ENCODE measurements at places on chromosomes 11 and 22.

DNA sequence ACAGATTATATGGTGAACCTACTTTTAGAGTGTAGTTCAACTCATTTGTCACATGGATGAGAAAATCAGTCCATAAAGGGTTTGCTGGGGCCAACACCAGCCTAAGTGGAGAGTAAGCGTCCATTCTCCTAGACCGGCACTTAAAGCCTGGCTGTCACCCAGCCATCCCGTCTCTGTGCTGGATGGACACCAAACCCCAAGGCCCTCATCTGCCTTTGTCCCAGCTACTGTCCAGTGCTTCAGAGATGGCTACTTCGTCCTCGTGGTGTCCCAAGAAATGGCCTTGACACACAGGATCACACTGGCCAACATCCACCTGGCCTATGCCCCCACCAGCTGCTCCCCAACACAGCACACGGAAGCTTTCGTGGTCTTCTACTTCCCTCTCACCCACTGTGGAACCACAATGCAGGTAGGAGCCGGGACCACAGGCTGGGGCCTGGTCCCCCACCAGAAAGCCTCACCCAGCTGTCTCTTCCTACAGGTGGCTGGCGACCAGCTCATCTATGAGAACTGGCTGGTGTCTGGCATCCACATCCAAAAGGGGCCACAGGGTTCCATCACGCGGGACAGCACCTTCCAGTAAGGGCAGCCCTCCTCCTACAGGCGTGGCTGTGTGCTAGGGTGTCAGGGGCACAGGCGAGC is 3.5 kb downstream of the ZP1 start:
- DNase-seq: no peak

DNA sequence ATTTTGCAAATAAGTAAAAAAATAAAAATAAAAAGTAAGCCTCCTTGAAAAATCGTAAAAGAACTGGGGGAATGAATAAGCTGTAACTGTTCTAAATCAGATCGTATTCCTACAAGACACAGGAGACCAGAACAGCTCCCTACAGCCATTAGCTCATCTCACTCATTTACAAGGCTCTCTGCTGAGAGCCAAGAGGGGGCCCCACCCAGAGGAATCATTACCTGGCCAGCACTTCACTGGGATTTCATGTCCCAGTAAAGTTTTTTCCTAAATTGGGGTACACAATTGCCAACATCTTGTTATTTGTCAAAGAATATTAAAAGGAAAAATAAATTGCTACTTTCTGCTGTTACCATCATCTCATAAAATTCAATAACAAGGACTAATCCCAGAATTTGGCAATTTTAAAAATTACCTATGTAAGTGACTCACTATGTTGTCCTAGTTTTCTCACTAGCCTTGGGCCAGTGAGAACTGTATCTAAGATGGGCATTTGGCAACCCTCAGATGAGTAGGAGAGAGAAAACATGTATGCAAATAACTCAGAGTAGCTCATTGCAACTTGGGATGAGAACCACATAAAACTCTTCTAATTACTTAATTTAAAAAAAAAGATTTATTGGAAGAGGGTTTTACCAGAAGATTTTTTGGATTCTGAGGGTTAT is 18.4 kb upstream of the SMTN start:
- no peak for DNase-seq

DNA sequence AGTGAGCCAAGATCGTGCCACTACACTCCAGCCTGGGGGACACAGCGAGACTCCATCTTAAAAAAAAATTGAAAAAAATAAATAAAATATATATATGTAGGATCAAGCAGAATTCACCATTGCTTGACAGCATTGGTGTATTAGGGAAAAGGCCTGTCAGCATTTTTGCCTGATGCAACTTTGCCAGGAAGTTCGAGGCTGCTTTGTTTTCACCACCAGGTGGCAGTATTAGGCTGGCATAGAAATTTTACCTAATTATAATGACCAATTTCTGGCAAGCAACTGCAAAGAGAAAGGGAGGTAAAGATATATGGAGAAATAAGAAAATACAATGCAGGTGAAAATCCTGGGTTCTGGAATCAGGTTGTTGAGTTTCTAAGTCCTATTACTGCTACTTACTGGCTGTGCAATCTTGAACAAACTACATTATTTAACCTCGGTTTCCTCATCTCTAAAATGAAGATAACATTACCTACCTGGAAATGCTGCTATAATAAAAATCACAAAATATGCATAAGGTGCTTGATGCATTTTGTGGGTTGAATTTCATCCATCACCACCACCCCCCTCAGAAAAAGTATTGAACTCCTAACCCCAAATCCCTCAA is 24.7 kb downstream of the LAYN start:
- peak; percentile 62 for DNase-seq

- DNase-seq: no peak
Observed at GRCh38 chr22:49525801-49526535, 301.7 kb downstream of the BRD1 start.

- no peak for DNase-seq
Observed at GRCh38 chr11:112599856-112600533, 339.3 kb upstream of the PLET1 start.

- DNase-seq: no peak
Observed at GRCh38 chr11:60766547-60766946, 9.9 kb downstream of the MS4A15 start.

GRCh38 chr11:22539821-22540256 is 85.8 kb downstream of the FANCF start:
- no peak for DNase-seq

DNA sequence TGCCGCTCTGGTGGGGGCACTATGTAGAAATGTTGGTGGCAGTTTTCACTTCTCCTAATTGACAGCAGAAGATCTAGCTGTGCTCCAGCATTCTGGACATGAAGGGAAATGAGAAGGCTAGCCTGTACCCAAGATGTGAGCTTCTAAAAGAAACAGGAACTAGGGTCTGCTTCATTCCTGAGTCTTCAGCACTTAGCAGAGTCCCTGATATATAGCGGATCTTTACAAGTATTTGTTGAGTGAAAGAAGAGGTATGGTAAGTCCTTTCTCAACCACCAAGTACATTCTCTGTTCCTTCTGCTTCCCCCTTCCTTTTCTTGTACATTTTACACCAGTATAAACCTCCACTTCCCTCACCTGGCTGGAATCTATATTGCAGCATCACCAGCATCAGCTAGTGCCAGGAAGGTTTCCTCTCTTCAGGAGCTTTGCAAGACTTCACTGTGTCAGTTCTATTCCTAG is 408.3 kb upstream of the CADM1 start:
- no peak for DNase-seq

DNA sequence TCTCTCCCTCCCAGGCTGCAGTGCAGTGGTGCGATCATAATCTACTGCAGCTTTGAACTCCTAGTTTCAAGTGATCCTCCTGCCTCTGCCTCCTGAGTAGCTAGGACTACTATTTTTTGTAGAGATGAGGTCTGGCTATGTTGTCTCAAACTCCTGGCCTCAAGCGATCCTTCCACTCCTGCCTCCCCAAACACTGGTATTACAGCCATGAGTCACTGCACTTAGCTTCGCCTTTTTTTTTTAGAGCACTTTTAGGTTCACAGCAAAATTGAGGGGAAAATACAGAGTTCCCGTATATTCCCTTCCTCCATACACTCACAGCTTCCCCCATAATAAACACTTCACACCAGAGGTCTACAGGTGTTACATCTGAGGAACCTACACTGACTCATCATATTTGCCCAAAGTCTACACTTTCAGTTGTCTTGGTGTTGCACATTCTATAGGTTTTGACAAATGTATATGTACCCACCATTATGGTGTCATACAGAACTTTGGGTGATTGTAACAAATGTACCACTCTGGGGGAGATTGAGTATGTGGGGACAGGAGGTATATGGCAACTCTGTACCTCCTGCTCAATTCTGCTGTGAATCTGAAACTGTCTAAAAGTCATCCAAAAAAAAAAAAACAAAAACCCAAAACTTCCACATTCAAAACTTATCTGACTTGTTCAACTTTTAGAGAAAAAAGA is 11.3 kb upstream of the SLC37A4 start:
- no peak for DNase-seq

DNA sequence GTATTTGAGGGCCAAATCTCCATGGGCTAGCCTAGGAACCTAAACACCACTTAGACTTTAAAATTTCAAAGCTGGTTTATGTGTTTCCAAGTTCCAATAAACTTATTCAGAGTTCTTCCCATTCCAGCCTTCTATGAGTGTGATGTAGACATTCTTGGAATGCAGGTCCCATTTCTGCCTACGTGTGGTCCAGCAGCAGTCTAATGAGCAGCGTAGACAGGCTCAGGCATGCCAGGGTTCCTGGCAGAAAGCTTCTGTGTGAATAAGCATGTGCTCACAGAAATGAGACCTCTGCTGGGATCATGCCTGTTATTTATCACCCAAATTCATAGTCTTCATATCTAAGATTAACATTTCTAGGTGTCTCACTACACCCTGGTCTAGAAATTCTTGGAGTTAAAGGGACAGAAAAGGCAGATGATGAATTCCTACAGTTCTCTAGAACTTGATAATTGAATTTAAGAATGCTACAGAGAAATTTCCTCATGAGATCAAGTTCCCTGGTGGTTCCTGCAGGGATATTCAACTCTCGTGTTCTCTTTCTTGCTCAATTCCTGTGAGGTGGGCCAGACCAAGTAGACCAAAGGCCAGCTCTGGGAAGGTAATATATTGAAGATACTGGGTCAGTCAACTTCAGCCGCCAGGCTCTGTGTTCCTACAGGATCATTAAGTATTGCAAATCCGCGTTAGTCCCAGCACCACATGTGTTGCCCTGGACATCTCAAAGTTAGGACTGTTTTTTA is 17.6 kb downstream of the RNF185 start:
- DNase-seq: no peak

DNA sequence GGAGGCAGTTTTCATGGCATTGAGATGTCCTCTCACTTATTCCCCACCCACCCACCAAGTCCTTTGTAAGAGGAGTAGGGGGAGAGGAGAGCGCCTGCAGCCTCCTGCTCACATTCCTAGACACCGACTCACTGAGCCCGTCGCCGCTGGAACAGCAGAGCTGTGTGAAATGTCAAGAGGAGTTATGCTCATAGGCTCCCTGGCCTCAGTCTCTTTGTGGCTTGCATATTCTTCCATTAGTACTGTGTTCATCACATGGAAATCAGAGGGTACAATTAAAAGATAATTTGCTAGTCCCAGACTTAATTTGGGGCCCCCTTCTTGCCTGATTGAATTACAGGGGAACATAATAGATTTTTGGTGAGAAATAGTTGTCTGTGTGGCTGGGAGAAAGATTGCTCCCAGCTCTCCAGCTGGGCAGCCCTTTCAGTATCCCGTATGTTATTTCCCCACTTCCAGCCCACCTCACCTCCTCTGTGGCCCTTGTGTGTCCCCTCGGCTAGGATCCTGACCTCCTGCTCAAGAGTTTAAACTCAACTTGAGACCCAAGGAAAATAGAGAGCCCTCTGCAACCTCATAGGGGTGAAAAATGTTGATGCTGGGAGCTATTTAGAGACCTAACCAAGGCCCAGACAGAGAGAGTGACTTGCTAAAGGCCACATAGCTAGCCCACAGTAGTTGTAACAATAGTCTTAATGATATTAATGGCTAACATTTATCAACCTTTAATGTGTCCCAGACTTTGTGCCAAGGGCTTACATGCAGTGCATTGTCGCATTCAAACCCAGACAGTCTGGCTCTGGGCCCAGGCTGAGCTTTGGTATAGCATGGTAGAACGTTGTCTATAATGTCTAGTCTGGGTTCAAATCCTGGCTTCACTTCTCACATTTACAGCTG is 32.2 kb downstream of the LIMK2 start:
- DNase-seq: no peak

GRCh38 chr11:94888204-94888603 is 85.2 kb downstream of the CWC15 start:
- no peak for DNase-seq

DNA sequence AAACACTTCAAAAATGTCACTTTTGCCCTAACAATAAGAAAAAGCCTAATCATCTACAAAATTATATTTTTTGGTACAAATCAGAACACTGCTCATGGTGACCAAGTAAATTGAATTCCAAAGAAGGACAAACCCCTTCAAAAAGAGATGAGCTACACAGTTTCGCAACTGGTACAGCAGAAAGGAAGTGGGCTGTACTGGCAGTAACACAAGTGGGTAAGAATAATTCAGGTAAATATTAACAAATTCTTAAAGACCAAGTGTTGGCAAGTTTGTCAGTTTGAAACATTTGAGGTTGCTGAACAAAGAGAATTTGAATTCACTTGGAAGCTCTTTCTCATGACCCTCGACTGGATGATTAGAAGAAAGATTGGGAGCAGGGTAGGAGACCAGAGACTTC is 35.5 kb downstream of the MSANTD4 start:
- no peak for DNase-seq

DNA sequence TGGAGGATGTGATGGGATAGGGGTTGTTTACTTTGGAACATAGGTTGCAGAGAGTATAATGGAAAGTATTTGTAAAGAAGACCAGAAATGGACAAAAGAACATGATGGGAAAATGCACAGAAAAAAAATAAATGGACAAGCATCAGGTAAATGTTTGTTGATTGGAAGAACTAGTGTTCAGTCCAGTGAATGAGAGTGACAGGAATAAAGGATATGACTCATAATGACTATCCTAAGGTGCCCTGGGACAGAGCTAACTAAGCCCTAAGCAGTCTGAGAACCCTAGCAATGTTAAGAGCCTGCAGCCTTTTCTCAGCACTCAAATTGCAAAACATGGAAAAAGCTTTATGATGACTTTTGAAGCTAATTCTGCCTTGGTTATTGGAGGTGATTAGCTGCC is 732.8 kb upstream of the ANO5 start:
- DNase-seq: no peak

DNA sequence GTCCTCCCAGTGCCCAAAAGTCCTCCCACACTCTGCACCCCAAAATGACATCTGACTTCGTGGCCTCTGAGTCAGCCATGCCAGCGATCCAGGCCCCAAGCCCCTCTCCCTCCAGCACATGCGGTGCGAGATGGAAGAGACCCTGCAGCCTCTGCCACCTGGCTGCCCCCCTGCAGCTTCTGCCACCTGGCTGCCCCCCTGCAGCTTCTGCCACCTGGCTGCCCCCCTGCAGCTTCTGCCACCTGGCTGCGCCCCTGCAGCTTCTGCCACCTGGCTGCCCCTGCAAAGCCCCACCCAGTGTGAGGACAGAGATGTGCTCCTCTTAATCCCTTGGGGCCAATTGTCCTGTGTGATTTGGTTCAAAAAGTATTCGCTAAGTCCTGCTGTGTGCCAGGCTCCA is 68.0 kb downstream of the WNT7B start:
- no peak for DNase-seq

- no peak for DNase-seq
Observed at GRCh38 chr11:19597206-19597605, 115.4 kb upstream of the NAV2 start.

GRCh38 chr11:68120273-68121066 is 718 bp downstream of the CHKA start:
- DNase-seq: peak; percentile 19

- DNase-seq: no peak
Observed at GRCh38 chr22:42993651-42994275, 21.2 kb downstream of the PACSIN2 start.

GRCh38 chr11:76234416-76235232 is 28.3 kb upstream of the WNT11 start:
- peak; percentile 21 for DNase-seq

DNA sequence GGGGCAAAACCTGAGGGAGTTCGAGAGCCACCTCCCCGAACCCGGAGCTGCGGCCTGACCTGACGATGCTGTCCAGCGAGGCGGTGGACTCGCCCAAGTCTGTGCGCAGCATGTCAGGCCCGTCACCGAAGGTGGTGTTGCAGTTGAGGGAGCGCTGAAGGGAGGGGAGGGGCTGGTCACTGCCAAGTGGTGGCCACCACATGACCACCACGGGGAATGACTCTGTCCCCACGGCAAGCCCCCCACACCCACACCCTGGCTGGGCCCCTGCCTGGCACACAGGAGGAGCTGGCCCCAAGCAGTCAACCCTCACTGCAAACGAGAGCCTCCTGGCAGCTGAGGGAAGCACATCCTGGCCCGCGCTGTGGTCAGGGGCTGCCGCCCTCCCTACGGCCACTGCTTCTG is 30.8 kb downstream of the TRMU start:
- DNase-seq: no peak
